ENCODE measurements at places on chromosomes 13 and 19.

GRCh38 chr13:46332772-46333171, 54.3 kb downstream of the RUBCNL start:
- no peak for DNase-seq

DNA sequence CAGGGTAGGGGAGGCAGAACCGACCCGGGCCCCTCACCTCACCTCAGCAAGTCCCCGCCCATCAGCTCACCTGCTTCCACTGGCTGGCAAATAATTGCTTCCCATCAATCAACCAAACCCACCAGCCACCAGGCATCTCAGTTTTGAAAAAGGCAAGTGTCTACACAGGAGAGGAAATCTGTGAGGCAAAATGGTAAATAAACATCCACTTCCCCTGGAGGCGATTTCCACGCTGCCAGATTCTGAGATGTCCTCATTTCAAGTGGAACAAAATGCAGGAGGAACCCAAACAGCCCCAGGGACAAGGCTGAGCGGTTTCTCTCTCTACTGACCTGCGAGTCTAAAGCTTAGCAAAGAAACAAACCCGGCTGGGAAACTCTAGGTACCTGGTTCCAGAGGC, 117.5 kb downstream of the CRYL1 start:
- DNase-seq = no peak

DNA sequence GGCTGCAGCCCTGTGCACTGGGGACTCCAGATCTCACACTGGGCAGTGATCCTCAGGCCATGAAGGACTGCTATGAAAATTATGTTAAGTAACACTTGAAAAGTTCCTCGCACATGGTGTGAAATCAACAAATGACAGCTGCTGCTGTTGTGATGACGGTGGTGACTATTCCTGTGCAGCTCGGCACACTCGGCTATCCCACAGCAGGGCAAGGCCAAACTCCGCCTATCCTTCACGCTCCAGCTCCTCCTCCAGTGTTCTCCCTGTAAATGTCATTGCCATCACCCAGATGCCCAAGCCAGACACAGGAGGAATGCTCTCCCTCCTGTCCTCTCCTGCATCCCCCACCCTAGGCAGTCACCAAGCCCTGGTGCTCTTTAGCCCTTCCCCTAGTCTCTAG, 31.3 kb downstream of the GRIK5 start:
- no peak for DNase-seq

DNA sequence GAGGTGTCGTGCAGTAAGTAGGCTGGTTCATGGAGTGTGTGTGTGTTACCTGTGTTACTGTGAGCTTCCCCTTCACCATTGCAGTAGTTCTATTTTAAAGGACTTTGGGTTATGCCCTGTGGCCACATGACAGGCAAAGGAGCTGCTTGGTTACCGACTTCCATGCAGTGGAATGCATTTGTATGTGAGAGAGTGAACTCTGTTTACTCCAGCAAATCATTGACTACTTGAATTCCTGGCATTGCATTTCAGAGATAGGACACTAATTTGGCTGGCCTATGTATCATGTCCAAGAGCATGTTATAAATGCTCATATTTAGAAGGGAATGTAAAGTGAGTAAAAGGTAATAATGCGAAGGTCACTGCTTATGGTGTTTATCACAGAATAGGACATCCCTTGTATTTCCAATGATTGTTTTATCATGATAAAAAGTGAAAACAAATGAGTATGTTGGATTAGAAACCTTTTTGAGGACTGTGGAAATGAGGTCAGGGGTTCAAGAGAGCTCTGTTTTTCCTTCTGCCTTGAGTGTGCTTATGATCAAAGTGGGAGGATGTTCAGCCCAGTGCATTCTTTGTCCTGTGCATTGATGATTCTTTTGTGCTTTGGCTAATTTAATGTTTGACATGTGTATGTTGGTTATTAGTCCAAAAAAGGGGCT, 156.5 kb downstream of the LMO7 start:
- no peak for DNase-seq

- no peak for DNase-seq
These were observed 34.4 kb downstream of the PIP5K1C start for GRCh38 chr19:3665681-3666544.

GRCh38 chr19:46240693-46241092, 11.2 kb downstream of the IGFL1 start:
- DNase-seq = no peak

- no peak for DNase-seq
These were observed 26.0 kb downstream of the OR10H4 start for GRCh38 chr19:15974856-15975255.

- DNase-seq = no peak
These were observed 21.7 kb downstream of the PEPD start for GRCh38 chr19:33499671-33500506.

DNA sequence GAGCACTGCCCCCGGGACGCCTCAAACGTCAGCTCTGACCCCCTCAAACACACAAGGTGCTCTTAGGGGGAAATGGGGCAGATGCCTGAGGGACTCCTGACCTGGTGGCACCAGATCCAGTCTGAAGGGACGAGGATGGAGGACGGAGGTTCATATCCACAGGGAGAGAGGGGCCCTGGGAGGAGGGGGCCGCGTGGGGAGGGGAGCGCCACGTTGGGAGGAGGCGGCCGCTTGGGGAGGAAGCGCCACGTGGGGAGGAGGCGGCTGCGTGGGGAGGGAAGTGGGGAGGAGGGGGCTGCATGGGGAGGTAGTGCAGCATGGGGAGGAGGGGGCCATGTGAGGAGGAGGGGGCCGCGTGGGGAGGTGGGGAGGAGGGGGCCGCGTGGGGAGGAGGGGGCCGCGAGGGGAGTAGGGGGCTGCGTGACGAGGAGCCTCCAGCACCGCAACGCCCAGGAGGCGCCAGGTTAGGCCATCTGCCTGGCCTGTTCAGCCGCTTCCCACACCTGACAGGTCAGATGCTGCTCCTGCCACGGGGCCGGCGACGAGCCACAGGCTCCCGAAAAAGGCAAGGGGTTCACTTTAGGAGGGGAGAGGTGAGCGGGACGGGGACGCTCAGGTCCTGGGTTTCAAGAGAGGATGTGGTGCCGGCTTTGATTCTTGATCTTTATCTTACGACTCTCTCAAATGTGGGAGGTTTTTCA, 36.7 kb upstream of the C13orf46 start:
- DNase-seq = no peak

GRCh38 chr13:21175656-21176214, 617 bp downstream of the SKA3 start:
- no peak for DNase-seq
